ENCODE measurements at places on chromosomes 16 and 17.

GRCh38 chr17:52419229-52419641 is 260.7 kb upstream of the CA10 start:
- H3K4me1 ChIP-seq = no peaks in the 10 kb centered on the region
- no peak overlapping the region for H3K4me3 ChIP-seq
- H3K27me3 ChIP-seq = no peaks in the 10 kb centered on the region
- no peak overlapping the region for H3K27ac ChIP-seq

- H3K4me1 ChIP-seq = no peaks in the 10 kb centered on the region
- no peak for DNase-seq
- H3K27me3 ChIP-seq = no peaks in the 10 kb centered on the region
- no peaks in the 10 kb centered on the region for H3K36me3 ChIP-seq
Measured at GRCh38 chr16:68355447-68356248, 44.8 kb downstream of the PRMT7 start.

GRCh38 chr16:53946746-53947386 is 242.9 kb downstream of the FTO start:
- H3K27me3 ChIP-seq = no peaks in the 10 kb centered on the region

GRCh38 chr17:39357986-39358385 is 43.4 kb downstream of the FBXL20 start:
- H3K27me3 ChIP-seq = no peaks in the 10 kb centered on the region
- H3K27ac ChIP-seq = no peak overlapping the region
- no peak overlapping the region for H3K4me3 ChIP-seq
- no peak for DNase-seq
- H3K36me3 ChIP-seq = no peaks in the 10 kb centered on the region

DNA sequence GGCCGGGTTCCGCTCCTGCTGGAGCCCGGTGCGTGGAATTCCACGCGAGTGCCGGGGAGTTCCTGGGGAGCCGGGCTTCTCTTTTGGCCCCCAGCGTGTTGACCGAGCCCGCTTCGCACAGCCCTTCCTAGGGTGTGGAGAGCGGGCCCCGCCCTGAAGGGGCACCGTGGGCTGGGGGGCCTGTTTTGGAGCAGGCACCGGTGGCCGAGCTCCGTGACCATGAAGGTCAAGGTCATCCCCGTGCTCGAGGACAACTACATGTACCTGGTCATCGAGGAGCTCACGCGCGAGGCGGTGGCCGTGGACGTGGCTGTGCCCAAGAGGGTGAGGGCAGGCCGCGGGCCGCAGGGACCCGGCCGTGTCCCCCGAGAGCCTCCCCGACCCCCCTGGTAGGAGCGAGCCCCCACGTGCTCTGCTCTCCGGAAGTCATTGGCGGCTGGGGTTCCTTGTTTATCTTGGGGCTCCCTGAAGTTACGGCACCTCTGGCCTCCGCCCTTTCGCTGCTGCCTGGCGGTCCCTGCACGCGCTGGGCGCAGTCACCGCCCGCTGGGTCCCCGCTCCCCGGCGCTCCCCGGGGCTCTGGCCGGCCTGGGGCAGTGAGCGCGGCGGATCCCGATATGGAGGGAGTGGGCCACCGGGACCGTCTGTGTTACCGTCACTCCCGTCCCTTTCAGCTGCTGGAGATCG is 528 bp downstream of the HAGHL start:
- H3K27ac ChIP-seq = no peak overlapping the region
- no peaks in the 10 kb centered on the region for H3K36me3 ChIP-seq
- H3K4me1 ChIP-seq = no peaks in the 10 kb centered on the region
- peak overlapping the region; percentile 72 for H3K4me3 ChIP-seq

GRCh38 chr17:62627904-62628633 is 599 bp downstream of the MRC2 start:
- peak overlapping the region; percentile 98 for H3K27ac ChIP-seq
- no peaks in the 10 kb centered on the region for H3K27me3 ChIP-seq
- peak overlapping the region; percentile 88 for H3K4me3 ChIP-seq
- 0 out of 2 replicates have a peak, but pooled peaks cover 4% of the 10 kb centered on the region for H3K36me3 ChIP-seq
- peak; percentile 85 for DNase-seq

GRCh38 chr17:27256225-27257030 is 37.5 kb upstream of the WSB1 start:
- peak overlapping the region; percentile 67 for H3K27ac ChIP-seq
- no peaks in the 10 kb centered on the region for H3K36me3 ChIP-seq
- peaks cover 10% of the 10 kb centered on the region for H3K4me1 ChIP-seq
- H3K4me3 ChIP-seq = no peak overlapping the region

GRCh38 chr17:46873941-46874645 is 22.7 kb downstream of the WNT9B start:
- H3K4me3 ChIP-seq = no peak overlapping the region
- no peak overlapping the region for H3K27ac ChIP-seq
- H3K27me3 ChIP-seq = 0 out of 2 replicates have a peak, but pooled peaks cover 7% of the 10 kb centered on the region
- H3K36me3 ChIP-seq = no peaks in the 10 kb centered on the region
- DNase-seq = no peak
- H3K4me1 ChIP-seq = peaks cover 4% of the 10 kb centered on the region

DNA sequence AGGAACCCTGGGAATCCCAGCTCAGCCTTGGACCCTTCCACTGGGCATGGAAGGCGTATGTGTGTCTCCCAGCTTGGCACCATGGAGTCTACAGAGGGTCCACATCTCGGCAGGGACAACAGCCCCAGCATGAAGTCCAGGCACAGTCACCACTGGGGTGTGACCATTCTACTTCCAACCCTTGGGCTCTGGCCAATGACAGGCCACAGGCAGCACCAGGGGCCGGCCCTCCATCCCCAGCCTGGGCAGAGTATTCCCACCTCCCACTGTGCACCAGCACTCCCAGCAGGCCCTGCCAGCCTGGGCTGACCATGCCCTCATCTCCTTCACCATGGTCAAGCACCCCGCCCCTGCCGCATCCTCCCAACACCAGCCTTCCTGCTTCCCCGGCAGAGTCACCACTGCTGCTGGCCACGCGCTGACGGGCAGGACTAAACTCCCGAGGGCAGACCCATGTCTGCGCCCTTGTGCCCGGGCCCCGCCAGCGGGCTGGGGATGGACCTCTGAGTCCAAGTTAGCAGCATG is 9.5 kb upstream of the PPP1R27 start:
- no peak for DNase-seq
- no peak overlapping the region for H3K27ac ChIP-seq
- no peaks in the 10 kb centered on the region for H3K4me1 ChIP-seq

DNA sequence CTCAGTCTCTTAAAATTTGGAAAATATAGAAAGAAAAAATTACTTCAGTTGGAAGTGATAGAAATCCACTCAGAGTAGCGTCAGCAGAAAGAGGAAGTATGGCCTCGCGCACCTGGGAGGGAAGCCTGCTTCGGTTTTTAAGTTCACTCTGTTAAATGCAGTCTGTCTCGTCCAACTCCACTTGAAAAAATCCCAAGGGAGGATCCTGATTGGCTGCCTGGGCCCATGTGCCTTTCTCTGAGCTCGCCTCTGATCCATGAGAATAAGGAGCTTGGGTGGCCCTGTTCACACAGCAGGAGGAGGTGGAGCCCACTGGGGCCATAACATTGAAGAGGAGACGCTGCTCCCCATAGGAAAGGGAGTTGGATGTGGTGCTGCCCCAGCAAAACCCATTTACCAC is 40.7 kb downstream of the DNAJA2 start:
- H3K27me3 ChIP-seq = no peaks in the 10 kb centered on the region
- H3K27ac ChIP-seq = no peak overlapping the region
- no peaks in the 10 kb centered on the region for H3K4me1 ChIP-seq

DNA sequence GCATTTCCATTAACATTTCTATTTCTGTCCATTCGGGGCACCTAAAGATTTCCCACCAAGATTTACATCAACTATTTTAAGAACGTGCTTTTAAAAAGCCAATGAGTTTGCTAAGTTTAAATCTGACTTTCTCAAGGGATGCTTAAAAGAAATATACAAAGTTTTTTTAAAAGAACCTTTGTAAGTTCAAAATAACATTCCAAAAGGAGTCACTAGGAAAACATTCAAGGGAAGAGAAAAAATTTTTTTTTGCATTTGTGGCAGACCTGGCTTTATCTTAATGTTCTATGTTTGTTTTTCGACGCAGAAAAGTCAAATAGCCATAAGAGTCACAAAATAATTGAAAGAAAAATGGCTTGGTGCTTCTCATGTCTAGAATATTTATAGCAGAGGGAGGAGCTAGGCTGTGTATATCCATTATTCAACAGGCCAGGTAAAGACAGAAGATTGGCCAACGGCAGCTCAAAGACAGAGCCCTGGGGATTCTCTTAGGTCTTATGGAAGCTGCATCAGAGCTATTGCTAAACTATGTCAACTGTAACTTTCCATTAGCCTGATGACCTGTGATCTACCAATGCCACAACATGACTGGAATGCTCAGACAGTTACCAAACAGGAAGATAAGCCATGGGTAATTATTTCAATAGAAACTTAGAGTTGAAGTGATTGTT is 37.8 kb upstream of the MYOCD start:
- no peak overlapping the region for H3K4me3 ChIP-seq
- H3K36me3 ChIP-seq = no peaks in the 10 kb centered on the region
- no peak for DNase-seq
- H3K4me1 ChIP-seq = no peaks in the 10 kb centered on the region

- DNase-seq = no peak
- H3K27ac ChIP-seq = no peak overlapping the region
- H3K4me1 ChIP-seq = no peaks in the 10 kb centered on the region
- peaks cover 69% of the 10 kb centered on the region for H3K36me3 ChIP-seq
- no peak overlapping the region for H3K4me3 ChIP-seq
Measured at GRCh38 chr17:80346498-80347275, 68.3 kb upstream of the ENDOV start.

DNA sequence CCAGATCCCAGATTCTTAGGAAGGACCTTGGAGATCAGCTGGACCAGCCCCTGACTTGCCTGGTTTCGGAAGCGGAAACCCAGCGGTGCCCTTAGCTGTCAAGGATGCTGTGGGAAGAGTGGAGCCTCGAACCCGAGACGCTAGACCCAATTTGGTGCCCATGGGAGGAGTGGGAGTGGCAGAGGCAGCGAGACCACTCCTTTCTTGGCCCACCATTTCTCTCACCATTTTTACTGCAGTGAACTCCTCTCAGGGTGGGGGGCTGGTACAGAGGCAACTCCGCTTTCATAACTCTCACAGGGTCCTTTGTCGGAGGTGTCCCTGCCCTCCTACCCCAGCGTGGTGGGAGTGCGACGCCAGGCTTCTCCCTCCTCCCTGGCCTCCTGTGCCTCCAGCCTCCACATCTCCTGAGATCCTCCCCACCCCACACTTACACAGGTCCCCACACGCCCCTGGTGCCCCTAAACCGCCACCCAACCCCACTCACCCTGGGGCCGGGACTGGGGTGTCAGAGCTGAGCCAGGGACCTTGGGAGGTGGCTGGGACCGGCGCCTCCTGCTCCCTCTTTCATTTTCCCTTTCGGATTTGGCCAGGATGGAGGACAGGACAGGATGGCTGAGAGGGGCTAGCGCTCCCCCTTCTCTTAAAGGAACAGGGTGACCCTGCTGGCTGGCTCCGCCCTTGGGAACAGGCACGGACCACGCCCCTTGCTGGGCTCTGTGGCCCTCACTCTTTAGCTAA is at the start of gene GJD3:
Gene GJD3, minus strand, starts transcription at position 617 of the 741 bp plus-strand sequence. CDS start 922 bp downstream, outside the sequence.
- no peak for DNase-seq
- H3K4me1 ChIP-seq = no peaks in the 10 kb centered on the region
- H3K36me3 ChIP-seq = no peaks in the 10 kb centered on the region
- no peak within 1 kb of the TSS for H3K27ac ChIP-seq
- no peaks in the 10 kb centered on the region for H3K27me3 ChIP-seq

GRCh38 chr16:50717494-50717893 is 24.1 kb downstream of the NOD2 start:
- no peaks in the 10 kb centered on the region for H3K36me3 ChIP-seq
- no peak overlapping the region for H3K27ac ChIP-seq
- H3K4me3 ChIP-seq = no peak overlapping the region
- no peaks in the 10 kb centered on the region for H3K4me1 ChIP-seq

GRCh38 chr16:10262377-10263132 is 80.3 kb upstream of the GRIN2A start:
- no peak for DNase-seq
- H3K27me3 ChIP-seq = no peaks in the 10 kb centered on the region
- no peaks in the 10 kb centered on the region for H3K36me3 ChIP-seq
- H3K27ac ChIP-seq = no peak overlapping the region

GRCh38 chr16:35177851-35178250 is 1718.4 kb downstream of the TP53TG3F start:
- H3K4me3 ChIP-seq = no peak overlapping the region
- H3K27me3 ChIP-seq = no peaks in the 10 kb centered on the region
- H3K36me3 ChIP-seq = no peaks in the 10 kb centered on the region
- no peak overlapping the region for H3K27ac ChIP-seq
- H3K4me1 ChIP-seq = no peaks in the 10 kb centered on the region
- DNase-seq = no peak

- peaks cover 25% of the 10 kb centered on the region for H3K36me3 ChIP-seq
- H3K4me3 ChIP-seq = no peak overlapping the region
- no peak overlapping the region for H3K27ac ChIP-seq
- no peaks in the 10 kb centered on the region for H3K4me1 ChIP-seq
- DNase-seq = no peak
- no peaks in the 10 kb centered on the region for H3K27me3 ChIP-seq
Measured at GRCh38 chr16:70663524-70664324, 17.4 kb downstream of the IL34 start.

DNA sequence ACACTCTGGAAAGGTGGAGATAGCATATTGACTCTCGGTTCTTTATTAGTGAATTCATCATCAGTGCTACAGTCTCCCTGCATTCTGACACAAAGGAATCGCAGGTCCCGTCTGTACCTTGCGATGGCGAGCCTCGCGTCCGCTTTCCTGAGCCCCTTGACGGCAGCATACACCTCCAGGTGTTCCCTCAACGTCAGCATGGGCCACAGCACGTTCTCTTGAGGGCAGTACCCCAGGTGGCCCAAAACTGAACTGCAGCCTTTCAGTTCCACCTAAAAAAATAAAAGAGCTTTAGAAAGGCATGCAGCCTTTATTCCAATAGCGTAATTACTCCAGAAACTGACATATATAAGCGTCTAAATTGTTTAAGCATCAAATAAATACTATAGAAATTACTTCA is 24.2 kb upstream of the ABCA9 start:
- no peaks in the 10 kb centered on the region for H3K27me3 ChIP-seq
- no peak overlapping the region for H3K27ac ChIP-seq
- no peaks in the 10 kb centered on the region for H3K4me1 ChIP-seq
- no peaks in the 10 kb centered on the region for H3K36me3 ChIP-seq
- peak; percentile 14 for DNase-seq
- no peak overlapping the region for H3K4me3 ChIP-seq

- 0 out of 2 replicates have a peak, but pooled peaks cover 5% of the 10 kb centered on the region for H3K36me3 ChIP-seq
- no peak for DNase-seq
- H3K27me3 ChIP-seq = no peaks in the 10 kb centered on the region
- no peaks in the 10 kb centered on the region for H3K4me1 ChIP-seq
Measured at GRCh38 chr17:19857640-19858039, 10.1 kb downstream of the ULK2 start.

Data from GM23248 (cell line).